ENCODE measurements at places on chromosomes 7 and 10.

DNA sequence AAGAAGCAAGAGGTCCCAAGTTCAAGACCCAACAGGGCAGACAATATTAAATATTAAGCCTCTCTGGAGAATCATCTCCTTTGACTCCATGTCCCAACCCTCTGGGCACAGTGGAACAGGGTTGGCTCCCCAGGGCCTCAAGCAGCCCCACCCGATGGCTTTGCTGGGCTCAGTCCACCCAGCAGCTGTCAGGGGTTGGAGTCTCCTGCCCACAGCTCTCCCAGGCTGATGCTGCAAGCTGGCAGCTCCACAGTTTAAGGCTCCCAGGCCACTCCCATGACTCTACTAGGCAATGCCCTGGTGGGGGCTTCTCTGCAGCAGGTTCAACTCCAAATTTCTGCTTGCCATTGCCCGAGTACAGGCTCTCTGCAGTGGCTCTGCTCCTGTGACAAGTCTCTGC, 55.1 kb downstream of the LARP4B start:
- DNase-seq: no peak

DNA sequence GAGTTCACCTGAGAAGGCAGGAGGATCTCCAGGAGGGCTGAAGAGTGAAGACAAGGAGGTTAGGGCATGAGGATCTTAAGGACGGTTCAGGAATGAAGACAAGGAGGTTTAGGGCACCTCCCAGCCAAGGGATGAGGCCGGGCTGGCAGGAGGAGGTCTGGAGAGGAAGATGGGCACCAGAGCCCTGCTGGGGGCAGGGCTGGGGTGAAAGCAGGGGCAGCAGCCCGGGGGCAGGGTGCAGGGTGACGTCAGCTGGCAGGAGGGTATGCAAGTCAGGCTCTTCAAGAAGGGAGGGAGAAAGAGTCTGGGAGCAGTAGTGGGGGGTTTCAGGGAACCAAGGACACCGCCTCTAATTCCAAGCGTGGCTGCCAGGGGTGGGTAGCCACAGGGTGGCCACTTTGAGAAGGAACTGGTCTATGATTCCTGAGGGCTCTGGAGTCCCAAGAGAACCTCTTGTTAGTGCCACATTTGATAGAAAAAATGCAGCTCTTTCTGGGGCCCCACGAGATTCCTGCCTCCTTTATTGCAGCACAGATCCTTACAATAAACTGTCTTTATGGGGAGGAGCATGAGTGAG, 101.6 kb downstream of the C10orf90 start:
- no peak for DNase-seq

GRCh38 chr7:2325162-2325561, 10.9 kb upstream of the SNX8 start:
- DNase-seq: no peak

- no peak for DNase-seq
Measured at GRCh38 chr10:128633864-128634540, 507.8 kb upstream of the MKI67 start.

GRCh38 chr7:61576-62360, 130.6 kb upstream of the FAM20C start:
- DNase-seq: no peak

- no peak for DNase-seq
Measured at GRCh38 chr10:19546224-19546623, 270.0 kb upstream of the PLXDC2 start.

DNA sequence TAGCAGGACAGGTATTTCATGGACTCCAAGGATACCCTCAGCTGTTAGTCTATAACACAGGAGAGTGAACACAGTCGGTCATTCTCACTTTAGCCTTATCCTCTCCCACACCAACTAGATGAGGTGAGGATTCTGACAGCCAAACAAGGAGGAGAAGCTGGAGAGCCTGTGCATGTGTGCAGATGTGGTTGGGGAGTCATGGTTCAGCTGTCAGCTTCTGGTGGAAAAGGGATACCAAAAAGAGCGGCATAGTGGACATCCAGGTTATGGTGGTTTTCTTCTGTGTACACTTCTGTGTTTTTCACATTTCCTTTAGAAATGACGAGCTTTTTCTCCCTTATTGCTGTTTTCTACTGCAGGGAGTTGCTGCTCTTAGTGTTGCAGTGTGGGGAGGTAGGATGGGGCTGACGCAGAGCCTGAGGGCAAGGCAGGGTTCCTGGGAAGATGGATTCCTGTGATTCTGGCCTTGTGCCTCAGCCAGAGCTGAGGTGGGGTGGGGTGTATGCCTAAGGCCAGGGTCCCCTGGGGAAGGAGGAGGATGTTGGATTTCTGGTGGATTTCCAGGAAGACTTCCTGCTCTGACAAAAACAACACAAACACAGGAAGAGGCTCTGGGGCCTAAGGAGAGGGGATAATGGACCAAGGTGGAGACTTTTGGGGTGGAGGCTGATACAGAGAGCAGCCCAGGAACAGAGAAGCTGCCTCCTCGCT, 26.6 kb downstream of the PLAU start:
- DNase-seq: no peak

- no peak for DNase-seq
Measured at GRCh38 chr7:155204744-155205367, 92.8 kb upstream of the INSIG1 start.

DNA sequence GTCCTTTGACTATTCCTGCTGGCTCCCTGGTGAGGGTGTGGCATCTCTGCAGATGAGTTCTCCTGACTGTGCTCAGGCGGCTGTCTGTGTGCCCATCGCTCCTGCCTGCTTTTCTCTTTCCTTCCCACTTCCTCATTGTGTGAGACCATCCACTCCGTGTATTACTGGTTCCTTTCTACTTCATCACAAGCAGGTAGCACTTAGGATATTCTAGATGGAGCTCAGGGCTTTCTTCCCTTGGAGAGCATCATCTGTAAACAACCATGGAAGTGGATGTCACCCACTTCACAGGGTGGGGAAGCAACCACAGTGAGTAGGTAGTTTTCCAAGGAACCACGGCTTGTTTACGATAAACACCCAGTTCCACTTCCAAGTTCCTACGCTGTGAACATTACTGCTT, 15.7 kb downstream of the DNAJB6 start:
- no peak for DNase-seq

DNA sequence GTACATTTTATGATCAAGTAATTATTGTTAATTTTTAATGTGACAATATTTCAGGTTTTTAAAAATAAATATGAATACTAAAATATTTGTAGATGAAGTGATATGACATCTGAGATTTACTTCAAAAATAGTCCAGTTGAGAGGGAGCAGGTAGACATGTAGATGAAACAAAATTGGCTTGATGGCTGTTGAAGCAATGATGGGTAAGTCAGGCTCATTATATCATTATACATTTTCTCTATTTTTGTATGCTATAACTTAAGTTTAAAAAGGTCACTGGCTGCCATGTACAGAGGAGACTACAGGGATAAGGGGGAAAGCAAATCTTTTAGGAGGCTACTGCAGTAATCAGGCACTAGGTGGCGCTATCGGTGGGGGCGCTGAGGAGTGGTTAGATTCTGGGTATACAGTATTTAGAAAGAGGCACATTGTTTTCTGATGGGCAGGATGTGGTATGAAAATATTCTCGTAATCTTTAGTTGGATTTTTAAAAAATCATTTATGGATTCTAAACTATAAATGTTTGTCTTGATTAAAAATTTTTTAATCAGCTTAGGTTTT, 189.8 kb upstream of the IMMP2L start:
- no peak for DNase-seq
